ENCODE measurements at places on chromosomes 11 and 22.

DNA sequence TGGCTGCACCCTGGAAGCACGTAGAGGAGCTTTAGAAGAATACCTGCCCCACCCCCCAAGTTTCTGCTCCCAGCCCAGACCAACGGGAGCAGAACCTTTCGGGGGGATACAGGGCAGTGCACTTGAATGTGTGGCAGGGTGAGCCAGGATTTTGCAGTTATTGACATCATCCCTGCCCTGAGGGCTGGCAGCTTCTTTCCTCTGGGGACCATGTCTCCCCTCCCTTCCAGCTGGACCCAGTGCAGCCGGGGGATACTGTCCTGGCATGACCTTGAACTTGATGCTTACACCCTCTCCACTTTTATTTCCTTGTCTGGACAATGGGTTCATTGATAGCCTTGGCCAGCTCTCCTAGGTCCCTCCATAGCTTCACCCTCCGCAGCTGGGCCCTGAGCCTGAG is 4.1 kb upstream of the CABP7 start:
- DNase-seq: no peak

GRCh38 chr11:62315431-62315830 is 16.6 kb upstream of the SCGB1D4 start:
- DNase-seq: no peak

DNA sequence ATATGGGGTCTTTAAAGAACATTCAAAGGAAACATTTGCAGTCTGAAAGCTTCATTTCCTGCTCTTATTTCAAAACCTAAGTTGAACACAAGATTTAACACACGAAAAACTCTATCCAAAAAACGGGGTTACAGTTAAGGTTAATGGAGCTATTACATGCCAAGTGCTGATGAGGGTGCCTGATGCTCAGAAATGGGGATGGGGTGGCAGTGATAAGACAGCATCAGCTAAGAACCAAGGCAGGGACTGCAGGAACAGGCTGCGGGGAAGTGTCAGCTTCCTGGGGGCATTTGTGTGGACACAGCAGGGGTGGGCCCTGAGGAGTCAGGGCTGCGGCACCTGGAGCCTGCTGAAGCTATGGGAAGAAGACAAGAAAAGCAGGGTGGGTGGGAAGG is 12.2 kb downstream of the DGCR2 start:
- DNase-seq: no peak

DNA sequence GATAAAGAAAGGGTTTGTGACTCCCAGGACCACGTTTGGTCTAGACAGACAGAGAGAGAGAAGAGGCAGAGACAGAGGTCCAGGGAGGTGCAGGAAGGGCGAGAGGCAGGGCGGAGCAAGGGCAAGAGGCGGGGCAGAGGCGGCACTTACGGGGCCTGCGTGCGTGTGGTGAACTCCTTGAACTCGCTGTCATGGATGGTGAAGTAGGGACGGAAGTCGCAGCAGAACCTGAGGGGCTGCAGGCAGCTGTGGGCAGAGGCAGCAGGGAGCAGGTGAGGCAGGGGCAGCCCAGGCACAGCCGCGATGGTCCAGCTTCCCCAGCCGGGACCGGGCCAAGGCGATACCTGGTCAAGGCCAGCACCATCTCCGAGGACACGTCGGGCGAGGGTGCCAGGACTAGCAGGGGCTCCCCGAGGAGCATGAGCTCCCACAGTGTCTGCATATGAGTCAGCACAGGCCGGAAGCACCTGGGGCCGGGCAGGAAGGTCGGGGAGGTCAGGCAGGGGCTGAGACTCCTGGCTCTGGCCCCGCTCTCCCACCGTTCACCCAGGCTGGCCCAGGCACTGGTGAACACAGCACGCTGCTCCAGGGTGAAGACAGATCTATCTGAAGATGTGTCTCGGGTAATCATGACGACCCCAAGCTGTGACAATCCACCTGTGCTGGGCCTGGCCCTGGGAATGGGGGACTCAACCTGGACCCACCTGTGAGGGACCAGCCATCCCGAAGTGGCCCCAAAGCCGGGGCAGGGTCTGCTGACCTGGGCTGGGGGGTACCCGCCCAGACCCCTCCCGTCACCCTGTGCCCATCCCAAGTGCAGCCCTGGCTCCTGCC is 7.2 kb upstream of the PLXNB2 start:
- peak; percentile 60 for DNase-seq

DNA sequence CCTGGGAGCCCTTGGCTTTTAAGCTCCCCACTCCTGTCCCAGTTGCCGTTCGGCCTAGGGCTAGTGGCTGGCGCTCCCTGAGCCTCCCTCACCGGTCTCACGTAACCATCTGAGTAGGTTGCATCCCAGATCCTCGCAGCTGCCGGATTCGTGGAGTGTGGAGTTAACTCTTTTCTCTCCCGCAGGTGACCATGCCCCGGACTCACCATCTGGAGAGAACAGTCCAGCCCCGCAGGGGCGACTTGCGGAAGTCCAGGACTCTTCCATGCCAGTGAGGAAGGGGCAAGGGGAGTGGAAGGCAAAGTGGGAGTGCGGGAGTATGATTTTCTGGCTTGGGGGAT is 902 bp downstream of the MUS81 start:
- no peak for DNase-seq

DNA sequence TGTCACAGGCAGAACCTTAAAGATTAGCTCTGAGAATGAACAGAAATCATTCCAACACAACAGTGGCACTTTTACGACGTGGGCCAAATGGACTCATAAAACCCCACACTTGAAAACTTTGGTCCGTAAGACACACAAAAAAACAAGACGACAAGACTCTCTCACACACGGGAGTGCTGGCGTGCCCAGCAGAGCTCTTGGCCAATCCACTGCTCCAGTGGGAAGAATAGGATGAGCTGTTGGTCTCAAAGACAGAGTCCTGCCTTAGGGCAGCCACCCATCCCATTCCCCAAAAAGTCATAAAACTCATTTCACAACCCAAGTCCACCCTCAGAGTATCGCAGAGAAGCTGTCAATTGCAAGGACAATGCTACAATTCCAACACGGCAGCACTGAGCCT is 18.2 kb downstream of the LARGE1 start:
- DNase-seq: no peak

DNA sequence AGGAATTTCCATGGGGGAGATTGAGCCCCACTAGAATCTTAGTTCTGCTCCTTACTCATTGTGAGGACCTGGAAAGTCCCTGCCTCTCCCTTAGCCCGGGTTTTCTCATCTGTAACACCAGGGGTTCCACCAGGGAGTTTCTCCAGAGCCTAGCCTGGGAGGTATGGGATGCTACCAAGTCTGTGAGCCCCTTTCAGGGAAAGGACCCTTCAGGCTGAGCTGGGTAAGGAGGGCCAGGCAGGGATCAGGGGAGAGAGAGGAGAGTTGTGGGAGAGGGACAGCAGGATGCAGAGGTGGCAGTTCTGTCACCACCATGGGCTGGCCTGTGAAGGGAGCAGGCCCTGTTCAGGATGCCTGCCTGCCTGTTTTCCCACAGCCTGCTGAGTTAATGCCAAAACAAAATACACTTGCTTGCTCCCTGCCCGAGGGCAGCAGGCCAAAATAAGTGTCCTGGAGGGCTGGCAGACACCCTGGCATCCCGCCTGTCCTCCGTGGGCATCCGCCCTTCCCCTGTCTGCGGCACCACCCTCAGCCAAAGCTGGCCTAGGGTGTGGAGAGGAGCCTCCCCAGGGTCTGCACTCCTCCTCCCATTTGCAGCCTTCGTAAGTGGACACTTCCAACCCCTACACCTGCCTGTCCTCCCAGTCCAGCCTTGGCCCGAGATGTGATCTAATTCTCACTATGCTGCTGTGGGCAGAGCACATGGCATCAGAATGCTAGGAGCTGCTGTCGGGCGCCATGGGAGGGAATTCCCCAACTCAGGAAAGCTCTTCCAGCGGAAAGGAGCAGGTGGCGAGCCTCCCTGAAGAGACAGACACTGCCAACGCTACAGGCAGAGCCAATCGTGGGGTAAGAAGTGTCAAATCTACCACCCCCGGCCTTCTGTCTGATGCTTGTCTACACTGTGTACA is 5.9 kb upstream of the FCHSD2 start:
- DNase-seq: no peak

DNA sequence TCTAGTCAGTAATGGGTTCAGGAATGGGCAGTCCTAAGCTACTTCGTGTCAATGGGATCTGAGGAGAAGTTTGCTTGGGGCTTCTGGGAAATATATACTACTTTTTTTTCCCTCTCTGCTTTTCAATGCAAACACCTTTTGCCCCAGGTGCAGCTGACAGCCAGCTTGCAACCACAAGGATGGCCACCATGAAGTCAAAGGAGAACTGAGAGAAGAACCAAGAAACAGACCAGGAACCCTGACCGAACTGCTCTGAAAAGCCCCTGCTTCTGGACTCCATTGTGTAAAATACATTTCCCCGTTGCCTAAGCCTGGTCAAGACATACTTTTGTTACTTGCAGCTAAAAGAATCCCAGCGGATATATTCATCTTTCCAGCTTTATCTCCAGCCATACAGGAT is 20.1 kb upstream of the CD44 start:
- no peak for DNase-seq

DNA sequence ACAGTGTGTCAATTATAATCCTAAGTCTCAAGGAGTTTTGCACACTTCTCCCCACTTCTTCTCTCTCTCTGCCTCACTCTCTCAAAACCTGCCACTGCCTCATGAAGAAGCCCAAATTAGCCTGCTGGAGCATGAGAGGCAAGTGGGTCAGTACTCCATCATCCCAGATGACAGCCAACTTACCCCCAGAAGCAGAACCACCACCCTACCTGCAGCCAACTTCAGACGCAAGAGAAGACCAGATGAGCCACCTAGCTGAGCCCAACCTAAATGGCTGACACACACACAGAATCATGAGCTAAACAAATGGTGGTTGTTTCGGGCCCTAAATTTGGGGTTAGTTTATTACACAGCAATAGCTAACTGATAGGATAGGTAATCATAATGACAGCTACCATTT is 61.2 kb downstream of the CD82 start:
- no peak for DNase-seq

- no peak for DNase-seq
Measured at GRCh38 chr11:104369761-104370160, 205.8 kb upstream of the PDGFD start.

- no peak for DNase-seq
Measured at GRCh38 chr22:23218053-23218866, 38.0 kb downstream of the BCR start.

DNA sequence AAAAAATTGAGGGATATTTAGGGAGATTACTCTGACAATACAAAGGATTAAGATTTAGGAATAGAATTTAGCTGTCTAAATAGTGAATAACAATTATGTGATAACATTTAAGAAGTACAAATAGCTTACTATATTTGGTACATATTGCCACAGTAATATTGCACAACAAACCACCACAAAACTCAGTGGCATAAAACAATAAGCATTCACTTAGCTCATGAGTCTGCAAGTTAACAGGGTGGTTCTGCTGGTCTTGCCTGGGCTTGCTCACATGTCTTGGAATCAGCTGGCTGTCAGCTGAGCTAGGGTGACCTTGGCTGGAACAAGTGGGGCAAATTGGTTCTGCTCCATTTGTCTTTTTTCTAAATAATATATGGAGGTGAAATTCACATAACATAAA is 115.1 kb downstream of the DCDC1 start:
- DNase-seq: no peak

- no peak for DNase-seq
Measured at GRCh38 chr11:96113193-96113681, 189.3 kb upstream of the MTMR2 start.

GRCh38 chr11:124108156-124108555 is 7.1 kb upstream of the VWA5A start:
- no peak for DNase-seq

DNA sequence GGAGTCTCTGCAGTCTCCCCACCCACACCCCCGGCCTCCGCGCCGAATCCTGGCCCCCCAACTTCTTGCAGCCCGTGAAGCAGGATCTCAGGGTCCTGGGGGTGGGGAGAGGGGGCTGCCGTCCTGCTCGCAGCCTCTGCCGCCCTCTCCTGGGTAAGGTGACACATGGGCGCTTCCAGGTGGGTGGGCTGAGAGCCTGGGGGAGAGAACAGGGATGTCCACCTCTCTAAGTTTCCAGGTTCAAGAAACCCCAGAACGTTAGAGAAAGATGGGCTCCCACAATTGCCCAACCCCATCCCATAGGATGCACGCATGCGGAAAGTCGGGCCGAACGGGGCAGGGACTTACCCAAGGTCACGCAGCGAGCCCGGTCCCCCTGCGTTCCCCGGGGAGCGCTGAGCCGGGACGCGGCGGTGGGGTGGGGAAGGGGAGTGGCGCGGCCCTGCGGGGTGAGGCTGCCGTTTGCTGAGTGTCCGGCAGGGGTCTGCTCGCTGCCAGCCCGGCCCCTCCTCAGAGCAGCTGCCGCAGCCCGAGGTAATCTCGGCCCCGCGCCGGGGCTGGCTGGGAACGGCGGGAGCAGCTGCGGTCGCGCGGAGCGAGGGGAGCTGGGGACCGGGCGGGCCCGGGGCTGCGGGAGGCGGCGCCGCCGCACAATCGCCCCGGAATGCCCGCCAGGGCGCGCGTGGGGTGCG is 705 bp upstream of the CAPN1 start:
- DNase-seq: no peak

- no peak for DNase-seq
Measured at GRCh38 chr11:87926250-87926970, 248.8 kb downstream of the RAB38 start.

DNA sequence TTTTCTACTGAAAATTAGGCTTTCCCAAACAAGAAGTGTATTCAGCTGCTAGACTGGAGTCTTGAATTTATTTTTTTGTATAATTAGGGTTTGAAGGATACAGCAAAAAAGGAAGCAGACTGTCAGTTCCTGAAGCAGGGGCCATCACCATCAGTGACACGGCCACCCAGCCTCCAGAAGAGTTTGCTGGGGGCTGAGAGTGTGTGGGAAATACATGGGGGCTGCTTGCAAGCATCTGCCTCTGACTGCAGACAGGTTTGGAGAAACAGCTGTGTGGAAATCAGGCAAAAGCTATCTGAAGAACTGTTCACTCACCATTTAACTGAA is 23.0 kb downstream of the FZD4 start:
- no peak for DNase-seq

DNA sequence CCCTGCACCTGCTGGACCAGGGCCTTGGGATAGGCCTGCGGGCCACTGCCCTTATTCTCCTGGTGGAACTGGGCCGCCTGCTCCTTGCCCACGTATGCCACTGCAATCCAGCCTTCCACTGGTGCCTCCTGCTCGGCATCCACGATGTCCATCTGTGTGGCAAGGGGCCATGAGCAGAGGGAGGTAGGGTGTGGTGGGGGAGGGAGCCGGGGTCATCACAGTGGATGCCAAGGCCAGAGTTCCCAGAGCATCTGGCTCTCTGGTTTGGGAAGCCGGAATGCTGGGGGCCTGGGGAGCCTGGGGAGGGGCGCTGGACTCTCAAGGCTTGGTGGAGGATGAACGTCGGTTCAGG is 627 bp downstream of the RNF215 start:
- DNase-seq: no peak

- DNase-seq: no peak
Measured at GRCh38 chr11:114478768-114479167, 39.5 kb downstream of the REXO2 start.

DNA sequence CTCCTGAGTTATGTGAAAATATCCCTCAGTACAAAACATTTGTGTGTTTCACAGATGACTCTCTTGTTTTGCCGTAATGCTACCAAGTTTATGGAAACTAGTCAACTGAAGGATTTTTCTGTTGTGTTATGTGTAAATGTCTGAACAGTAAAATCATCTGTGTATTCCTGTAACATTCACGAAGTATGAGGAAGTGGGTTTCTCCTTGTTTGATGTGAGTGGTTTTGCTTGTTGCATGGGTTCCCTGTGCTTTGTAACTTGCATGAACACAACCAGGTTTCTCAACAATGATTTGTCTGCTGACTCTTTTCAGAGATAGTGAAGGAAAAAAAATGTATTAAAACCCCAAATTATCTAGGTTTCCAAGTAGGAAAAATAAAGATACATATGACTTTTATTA is 138.1 kb downstream of the PGR start:
- DNase-seq: no peak

GRCh38 chr22:23682827-23683355 is 7.9 kb upstream of the RGL4 start:
- no peak for DNase-seq
